ENCODE measurements at places on chromosomes 5 and 9.
A peak's percentile ranks its signal among the peaks of the same experiment; 100 is the strongest.

DNA sequence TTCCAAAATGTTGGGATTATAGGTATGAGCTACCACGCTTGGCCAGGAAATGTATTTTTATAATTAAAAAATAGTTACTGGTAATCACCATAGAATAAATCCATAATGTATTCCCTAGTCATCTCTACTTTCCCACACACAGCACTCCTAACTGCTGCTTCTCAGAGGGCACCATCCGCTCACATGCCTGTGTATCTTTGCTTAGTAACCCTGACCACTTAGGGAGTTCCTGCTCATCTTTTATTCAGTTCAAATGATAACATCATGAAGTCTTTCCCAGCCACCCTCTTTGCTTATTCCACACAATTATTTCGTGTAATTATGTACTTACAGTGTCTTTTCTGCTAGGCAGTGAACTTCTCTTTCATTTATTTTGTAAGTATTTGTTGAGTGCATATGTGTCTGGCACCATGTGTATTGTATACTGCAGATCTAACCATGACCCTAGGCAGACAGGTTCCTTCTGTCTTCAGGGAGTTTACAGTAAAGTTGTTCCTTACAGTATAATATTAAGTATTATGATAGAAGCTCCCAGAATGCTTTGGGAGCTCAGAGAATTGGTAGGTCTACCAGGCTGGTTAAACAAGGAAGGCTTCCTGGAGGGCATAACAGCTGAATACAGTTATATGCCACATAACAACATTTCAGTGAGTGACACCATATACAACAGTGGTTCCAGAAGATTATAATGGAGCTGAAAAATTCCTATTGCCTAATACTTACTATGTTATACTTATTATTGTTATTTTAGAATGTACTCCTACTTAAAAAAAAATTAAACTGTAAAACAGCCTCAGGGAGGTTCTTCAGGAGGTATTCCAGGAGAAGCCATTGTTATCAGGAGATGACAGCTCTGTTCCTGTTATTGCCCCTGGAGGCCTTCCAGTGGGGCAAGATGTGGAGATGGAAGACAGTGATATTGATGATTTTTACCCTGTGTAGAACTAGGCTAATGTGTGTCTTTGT is 39.2 kb downstream of the DCAF10 start:
- DNase-seq, result no peak

GRCh38 chr9:108441251-108441650 is 414.5 kb downstream of the ACTL7B start:
- DNase-seq, result no peak

- no peak for DNase-seq
Measured at GRCh38 chr5:33068786-33069185, 357.7 kb downstream of the NPR3 start.

DNA sequence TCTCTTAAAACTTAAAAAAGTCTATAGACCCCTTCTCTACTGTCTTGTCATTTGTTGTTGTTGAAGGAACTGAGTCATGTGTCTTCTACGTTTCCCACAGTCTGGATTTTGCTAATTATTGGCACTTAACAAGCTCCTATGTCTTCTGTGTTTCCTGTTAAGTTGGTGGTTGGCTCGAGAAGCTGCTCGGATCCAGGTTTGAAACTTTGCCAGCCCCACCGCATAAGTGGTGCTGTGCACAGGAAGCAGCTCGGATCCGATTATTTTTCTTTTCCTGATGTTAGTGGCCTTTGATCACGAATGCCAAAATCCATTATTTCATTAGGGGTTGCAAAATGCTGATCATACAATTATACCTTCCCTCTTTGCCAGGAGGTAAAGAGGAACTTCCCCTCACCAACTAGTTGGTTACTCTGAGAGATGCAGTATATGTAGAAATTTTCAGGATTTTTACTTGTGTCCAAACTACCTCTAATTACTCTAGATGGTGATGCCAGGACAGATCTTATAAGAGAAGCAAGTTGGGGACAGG is 186.5 kb downstream of the NSG2 start:
- peak; percentile 12 for DNase-seq

DNA sequence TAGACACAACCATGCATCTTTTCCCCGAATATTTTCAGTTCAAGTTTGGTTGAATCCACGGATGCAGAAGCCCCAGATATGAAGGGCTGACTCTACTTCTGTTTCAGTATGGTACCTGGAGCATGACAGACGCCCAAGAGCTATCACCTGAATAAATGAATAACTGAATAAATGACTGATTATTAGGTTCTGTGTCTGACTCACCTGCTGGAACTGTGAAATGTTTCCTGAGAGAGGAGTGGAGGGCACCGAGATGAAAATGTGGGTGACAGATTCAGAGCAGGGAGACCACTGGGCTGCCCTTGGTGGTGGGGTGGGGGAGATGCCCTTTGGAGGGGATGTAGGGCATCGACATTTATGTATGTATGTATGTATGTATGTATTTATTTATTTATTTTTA is 13.2 kb downstream of the FRMPD1 start:
- no peak for DNase-seq

GRCh38 chr9:126664900-126665643 is 51.3 kb downstream of the LMX1B start:
- DNase-seq, result no peak

DNA sequence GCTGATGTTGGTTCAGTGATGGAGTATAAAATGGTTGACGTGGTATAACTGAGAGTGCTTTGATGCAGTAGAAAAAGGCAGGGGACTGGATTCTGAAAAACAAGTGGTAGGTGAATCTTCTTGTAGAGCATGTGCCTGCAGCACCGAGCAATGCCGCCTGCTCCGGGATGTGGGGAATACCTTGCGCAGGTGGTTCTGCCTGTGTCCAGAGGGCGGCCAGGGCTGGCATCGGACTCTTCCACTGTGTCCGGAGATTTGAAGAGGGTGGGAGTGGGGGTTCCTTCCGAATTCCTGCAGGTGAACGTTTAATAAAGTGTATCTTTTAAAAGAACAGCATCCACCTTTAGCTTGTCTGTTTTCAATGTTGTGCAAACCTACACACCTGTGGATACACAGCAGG is 238.0 kb downstream of the FANCC start:
- DNase-seq, result no peak

DNA sequence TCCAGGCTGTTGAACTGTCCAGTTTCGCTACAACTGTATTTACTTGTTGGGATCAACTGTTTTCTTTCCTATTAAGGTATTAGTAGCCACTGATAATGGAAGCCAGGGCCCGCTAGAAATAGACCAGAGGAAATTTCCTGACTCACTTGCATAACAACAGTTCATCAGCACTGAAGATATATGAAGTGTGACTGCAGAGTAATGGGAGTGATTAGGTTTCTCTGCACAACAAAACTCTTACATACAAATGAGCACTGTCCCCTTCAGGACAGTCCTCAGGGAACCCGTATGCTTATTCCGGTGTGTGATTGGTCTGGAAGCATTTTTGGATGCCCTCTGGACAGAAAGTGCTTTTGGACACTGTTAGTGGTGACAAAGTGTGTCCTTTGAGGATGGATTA is 55.3 kb downstream of the LIX1 start:
- no peak for DNase-seq

GRCh38 chr5:61464512-61464911 is 132.5 kb downstream of the ZSWIM6 start:
- DNase-seq, result peak; percentile 5

DNA sequence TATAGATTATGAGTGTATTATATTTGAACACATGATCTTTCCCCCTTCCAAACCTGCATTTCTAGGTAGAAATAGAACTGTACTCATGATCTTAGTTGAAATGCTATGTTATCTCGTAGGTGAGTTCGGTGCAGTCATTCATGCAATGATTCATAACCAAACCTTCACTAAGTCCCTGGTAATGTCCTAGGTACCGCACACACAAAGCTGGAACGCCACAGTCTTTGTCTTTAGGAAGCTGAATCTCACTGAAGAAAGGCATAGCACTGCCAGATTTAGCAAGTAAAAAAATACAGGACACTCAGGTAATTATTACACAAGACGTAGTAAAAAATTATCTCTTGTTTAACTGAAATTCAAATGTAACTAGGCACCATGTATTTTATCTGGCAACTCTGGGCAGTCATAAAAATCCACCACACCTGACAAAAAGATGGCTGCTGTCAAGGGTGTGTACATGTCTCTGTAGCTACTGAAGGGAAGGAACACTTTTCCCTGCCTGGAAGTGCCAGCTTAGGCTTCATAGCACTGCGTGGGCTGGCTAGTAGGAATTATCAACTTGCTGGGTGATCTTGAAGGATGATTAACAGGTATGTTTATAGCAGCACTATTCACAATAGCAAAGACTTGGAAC is 28.0 kb upstream of the TXN start:
- no peak for DNase-seq

- peak; percentile 11 for DNase-seq
Measured at GRCh38 chr9:111661150-111661801, at the start of gene GNG10. GNG10 (plus strand) TSS chr9:111661605; CDS start chr9:111661635, 30 bp downstream.

DNA sequence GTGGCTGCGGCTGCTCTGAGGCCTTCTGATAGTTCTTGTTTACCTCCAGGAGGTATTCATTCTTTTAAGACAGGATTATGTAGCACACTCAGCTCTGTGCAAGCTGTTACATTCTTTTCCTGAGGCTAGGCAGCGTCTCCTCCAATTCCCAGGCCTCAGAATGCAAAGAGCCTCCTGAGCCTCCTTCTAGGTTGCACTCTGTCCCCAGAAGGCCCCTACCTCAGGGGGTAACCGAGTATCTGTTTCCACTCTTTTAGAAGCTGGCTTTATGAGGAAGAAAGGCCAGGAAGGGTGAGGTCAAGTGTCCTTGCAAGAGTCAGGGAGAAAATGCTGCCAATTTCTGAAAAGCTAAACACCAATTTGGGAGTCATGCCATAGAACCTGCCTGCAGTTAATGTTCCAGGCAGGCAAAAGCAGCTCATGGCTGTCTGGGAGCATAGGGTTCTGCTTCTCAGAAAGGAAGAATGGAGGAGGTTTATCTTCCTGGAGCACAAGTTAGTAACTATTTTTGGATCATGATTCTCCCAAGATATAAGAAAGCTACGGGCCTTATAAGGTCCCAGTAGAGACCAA is 178.9 kb downstream of the SEMA6A start:
- no peak for DNase-seq

DNA sequence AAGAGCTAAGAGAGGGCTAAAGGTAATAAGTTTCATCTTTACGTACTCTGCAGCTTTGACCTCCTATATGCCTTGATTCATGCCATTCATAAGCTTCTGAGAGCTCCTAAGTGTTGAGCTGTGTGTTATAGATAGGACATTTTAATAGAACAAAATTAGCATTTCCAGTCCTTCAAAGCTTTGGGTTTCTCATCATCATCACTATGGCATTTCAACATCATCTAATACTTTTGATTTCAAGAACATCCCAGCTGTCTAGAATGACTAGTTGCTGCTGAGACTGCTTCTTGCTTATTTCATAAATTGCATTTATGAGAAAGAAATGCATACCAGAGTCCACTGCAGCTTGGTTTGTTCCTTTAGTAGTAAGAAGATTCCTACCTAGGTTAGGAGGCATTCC is 201.7 kb downstream of the SGCD start:
- no peak for DNase-seq

- DNase-seq, result no peak
Measured at GRCh38 chr5:136060963-136061362, 32.2 kb downstream of the TGFBI start.

DNA sequence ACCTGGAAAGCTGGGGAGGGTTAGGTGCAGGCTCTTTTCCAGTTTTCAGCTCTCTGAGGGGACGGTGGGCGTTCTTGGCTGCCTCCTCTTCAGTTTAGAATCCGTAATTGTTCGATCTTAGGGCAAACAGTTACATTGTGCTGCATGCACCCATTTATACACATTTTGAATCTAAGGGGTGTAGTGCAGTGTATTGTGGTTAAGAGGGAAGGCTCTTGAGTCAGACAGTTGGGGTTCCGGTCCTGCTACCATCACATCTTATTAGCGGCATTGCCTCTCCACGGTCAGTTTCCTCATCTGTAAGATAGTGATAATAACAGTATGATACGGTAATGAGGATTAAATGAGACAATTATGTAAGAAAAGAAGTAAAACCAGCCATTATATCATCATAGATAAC is 625 bp downstream of the EXOSC2 start:
- no peak for DNase-seq

DNA sequence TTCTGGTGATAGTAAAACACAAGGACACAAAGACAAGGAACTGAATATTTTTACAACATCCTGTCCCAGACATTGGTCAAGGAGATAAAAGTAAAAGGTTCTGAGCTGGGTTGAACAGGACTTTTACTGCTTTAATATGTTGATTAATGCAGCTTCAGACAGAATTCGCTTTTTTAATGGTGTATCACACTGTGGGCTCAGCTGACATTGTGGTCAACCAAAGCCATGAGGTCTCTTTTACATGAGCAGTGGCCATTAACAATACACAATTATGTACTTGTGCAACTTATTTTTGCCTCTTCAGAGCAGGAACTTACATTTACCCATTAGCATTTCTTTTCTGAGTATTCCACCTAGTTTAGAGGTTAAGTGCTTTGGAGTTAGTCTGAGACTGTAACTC is 22.8 kb upstream of the ERBIN start:
- no peak for DNase-seq

GRCh38 chr9:11431490-11431889 is 818.7 kb upstream of the PTPRD start:
- no peak for DNase-seq

GRCh38 chr9:68744426-68744825 is 39.4 kb downstream of the PIP5K1B start:
- DNase-seq, result no peak

- DNase-seq, result peak; percentile 30
Measured at GRCh38 chr5:77852514-77853352, 76.6 kb upstream of the TBCA start.

- DNase-seq, result no peak
Measured at GRCh38 chr9:38685535-38685934, 34.4 kb downstream of the FAM240B start.

- DNase-seq, result no peak
Measured at GRCh38 chr9:99416007-99416406, 193.9 kb downstream of the SEC61B start.

- DNase-seq, result no peak
Measured at GRCh38 chr9:86168256-86168655, 68.9 kb upstream of the GOLM1 start.

DNA sequence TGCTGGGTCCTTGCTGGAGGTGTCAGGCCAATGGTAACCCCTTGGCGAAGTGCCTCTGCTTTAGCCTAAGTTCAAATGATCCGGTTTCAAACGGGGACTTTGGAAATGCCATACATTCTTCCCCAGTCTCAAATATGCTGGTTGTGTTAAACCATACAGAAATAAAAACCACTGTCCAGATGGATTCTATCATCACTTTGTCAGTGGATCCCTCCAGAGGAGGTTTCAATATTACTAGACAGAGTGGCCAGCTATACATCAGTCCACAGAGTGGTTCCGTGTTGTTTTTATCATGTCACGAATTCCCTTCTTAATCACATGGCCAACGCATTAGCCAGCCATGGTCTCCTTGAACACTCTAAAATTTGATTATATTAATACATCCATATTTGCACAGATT is 7.3 kb upstream of the RANBP17 start:
- no peak for DNase-seq

GRCh38 chr5:132687995-132688394 is 14.2 kb downstream of the IL4 start:
- no peak for DNase-seq

DNA sequence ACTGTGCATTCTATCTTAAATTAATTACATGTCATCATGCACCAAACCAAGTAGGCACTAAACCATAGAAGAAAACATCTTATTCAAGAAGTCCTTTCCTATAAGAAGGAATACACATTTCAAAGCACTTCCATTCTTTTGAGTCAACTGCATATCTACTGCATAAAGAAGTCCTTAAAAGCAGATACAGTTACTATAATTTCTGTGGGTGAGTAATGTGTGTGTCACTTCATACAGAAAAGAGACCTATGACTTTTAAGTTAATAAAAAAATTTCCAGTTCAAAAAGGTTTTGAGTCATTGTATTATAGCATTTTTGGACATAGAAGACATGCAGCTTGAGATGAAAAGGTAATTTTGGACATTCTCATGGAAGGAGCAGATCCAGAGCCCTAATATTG is 125.0 kb downstream of the DTWD2 start:
- no peak for DNase-seq
